ENCODE measurements at places on chromosomes 12 and 14.

DNA sequence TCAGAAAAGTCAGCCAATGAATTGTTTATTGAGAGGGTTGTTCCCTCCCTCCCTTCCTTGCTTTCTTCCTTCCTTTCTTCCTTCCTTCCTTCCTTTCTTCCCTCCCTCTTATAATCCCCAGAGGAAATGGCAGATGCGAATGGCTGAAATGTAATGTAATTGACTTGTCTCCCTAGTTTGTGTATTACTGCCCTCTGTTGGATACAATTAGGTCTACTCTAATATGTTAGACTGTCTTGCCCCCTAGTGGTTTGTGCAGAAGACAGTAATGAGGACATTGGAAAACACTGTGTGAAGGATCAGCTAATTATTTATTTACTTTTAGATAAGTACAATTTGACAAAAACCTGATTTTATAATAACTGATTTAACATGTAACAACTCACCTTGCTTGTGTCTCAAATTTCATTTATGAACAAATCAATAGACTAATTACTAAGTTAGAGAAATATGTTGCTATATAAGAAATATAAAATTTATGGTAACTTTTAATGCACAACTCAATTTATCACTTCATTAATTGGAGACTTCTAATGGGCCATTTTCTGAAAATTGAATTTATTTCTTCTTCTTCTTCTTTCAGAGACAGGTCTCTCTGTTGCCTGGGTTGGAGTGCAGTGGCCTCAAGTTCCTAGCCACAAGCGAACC, 229.8 kb upstream of the LRIG3 start:
- DNase-seq: no peak

GRCh38 chr12:18556161-18556560, 181.7 kb downstream of the PLCZ1 start:
- DNase-seq: no peak

GRCh38 chr14:96421236-96421635, 29.3 kb downstream of the AK7 start:
- no peak for DNase-seq

- no peak for DNase-seq
These were observed 326.3 kb downstream of the BMP4 start for GRCh38 chr14:53630336-53630735.

- DNase-seq: no peak
These were observed 26.0 kb downstream of the C12orf42 start for GRCh38 chr12:103469719-103470118.

- no peak for DNase-seq
These were observed 277.7 kb downstream of the TMTC2 start for GRCh38 chr12:82964446-82964845.

DNA sequence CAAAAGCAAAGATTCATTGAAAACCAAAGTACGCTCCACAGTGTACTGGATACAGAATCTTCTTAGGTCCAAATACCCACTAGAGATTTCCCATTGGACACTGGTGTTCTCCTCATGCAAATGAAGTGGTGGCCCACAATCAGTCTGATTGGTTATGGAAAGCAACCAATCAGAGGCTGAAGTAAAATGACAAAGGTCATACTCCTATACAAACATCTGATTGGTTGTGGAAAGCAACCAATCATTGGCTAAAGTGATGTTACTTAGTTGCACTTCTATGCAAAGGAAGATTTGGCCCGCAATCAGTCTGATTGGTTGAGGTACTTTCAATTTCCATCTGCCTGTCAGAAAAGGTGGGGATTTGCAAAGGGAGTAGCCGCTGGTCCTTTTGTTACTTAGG, 1.3 kb upstream of the WASHC3 start:
- DNase-seq: no peak

DNA sequence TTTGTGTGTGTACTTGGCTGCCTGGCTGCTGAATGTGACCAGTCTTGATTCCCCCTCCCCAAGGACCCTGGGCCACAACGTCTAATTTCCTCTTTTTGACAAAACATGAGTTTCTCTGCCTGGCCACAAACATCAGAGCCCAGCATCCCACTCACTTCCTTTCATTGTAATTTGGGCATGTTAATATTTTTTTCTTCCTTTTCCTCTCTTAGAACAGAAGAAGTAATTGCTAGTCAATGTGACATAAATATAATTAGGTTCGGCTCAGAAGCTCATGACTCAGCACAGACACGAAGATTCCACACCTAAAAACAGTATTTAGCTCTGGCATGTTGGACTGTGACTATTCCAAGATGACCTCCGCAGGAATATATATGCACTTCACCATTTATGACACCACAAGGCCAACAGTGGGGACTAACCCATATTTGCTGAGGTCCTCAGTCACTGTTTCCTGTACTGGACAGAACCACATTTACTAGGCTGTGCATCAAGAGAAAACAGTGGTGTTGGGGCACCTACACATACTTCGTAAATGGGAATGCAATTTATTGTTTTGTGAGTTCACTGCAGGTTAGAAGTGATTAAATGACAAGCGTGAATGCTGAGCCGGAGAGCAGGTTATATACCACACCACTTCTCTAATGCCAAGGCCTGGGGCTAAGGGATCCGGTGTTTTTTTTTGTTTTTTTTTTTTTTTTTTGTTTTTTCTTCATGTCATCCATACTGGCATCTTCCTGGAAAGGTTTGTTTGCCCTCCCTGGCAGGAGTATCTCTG, 4.2 kb downstream of the GSG1 start:
- no peak for DNase-seq

- DNase-seq: no peak
These were observed 33.4 kb downstream of the IFT81 start for GRCh38 chr12:110157539-110157938.
